ENCODE measurements at places on chromosomes 6 and 20.

- no peak for DNase-seq
Measured at GRCh38 chr20:10218536-10219451, at the start of gene SNAP25. Gene SNAP25 (plus strand): TSS chr20:10218830. CDS start chr20:10275492, 56,662 bp downstream.

- no peak for DNase-seq
Measured at GRCh38 chr6:37618916-37619590, 78.6 kb downstream of the MDGA1 start.

DNA sequence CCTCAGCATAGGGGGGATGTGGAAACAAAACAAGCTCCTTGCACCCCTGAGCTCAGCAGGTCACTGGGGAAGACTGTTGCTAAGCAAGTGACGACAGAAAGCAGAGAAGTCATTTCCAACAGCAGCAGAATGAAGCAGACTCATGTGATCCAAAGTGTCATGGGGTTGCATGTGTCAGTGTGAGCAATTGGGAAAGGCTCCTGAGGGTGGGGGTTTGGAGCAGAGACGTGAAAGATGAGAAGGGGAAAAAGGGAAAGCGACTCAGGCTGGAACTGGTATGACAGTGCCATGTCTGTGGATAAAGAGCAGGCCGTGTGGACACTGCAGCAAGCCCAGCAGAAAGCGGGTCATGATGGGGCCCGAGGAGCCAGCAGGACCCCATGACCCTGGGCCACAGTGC lies 363.9 kb downstream of the PREX1 start:
- no peak for DNase-seq

DNA sequence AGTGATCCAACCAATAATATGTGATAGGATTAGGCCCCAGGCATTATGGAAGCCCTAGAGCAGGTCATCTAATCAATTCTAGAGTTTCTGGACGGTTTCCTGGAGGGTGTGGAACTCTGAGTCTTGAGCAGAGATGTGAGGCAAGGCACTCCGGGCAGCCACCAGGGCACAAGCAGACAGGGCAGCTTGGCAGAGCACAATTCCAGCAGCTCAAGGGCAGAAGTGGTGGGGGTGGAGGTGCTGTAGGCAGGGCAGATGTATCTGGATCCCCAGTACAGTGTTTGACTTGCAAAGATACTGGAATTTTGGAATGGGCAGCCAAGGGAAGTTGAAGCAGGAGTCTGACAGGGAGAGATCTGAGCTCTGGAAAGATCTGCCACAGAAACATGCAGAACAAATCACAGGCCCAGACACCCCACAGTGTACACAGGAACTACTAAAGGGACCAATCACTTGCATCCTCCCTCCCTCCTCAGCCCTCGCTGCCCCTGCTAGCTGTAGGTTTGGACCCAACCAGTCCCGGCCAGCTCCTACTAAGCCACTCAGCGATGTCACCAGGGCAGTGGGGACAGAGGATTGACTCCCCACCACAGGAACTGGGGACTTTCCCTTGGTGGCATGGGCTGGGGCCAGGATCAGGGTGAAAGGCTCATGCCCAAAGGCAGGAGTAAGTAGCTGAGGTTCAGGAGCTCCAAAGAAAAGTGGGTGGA lies 47.0 kb downstream of the TFEB start:
- DNase-seq, result no peak

GRCh38 chr20:45090481-45090880 lies 10.4 kb downstream of the KCNS1 start:
- DNase-seq, result no peak

DNA sequence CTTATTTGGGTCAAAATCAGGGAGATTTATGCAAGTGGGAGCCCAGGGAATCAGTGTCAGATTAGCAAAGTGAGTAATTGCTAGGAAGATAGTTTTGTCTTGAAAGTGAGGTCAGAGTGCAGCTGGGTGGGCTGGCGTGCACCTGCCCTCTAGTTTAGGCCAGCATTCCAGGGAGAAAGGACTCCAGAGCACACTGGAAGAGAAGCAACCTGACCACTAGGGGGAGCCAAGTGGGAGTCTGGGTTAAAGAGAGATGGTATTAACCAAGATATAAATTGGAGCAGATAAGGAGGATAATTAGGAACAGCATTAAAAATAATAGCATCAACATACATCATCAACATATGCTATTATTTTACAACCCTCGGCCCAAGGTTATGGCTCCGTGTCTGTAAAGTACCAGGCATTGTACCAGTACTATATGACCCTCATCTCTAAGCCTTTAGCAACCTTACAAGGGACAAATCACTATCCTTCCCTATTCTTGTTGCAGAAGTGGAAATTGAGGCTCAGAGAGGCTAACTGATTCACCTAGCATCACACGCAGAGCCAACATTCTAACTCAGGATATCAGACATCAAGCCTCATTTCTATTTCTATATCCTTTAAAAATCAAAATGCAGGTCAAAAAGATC lies 57.8 kb downstream of the SLC2A10 start:
- DNase-seq, result no peak

DNA sequence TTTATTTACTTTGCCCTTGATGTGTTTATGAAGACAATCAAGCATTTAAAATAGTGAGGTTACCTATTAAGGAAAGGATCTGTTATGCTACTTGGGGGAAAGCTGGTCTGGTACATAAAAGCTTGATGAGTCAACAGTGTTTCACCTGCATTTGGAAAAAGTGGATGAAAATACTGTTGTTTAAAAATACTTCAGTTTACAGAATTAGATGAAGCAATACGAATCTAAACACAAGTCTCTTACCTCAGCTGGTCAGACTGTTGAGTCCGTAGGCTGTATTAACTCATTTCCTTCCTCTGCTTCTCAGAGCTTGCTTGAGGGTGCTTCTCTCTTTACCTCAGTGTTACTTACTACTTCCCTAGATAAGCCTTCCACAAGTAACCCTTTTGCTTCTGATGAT lies 36.1 kb downstream of the NKX2-4 start:
- no peak for DNase-seq

DNA sequence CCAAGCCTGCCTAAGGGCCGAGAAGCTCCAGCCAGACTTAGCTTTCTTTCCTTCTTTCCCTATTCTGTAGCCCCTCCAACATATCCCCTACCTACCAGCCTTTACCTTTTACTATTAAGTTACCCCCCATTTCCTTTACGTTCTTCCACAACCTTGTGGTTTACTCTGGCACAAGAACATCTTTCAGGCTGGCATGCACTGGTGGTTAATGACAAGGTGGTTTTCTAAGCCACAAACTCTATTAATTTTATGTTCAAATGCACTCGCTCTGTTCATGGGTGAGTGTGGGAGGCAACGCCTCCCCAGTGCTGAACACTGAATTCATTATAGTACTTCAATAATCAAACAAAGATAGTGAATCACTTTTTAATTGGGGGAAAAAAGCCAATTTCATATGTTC lies 64.4 kb downstream of the TRERF1 start:
- DNase-seq, result peak; percentile 25

GRCh38 chr6:97095311-97095850 lies 170.9 kb downstream of the KLHL32 start:
- DNase-seq, result no peak

DNA sequence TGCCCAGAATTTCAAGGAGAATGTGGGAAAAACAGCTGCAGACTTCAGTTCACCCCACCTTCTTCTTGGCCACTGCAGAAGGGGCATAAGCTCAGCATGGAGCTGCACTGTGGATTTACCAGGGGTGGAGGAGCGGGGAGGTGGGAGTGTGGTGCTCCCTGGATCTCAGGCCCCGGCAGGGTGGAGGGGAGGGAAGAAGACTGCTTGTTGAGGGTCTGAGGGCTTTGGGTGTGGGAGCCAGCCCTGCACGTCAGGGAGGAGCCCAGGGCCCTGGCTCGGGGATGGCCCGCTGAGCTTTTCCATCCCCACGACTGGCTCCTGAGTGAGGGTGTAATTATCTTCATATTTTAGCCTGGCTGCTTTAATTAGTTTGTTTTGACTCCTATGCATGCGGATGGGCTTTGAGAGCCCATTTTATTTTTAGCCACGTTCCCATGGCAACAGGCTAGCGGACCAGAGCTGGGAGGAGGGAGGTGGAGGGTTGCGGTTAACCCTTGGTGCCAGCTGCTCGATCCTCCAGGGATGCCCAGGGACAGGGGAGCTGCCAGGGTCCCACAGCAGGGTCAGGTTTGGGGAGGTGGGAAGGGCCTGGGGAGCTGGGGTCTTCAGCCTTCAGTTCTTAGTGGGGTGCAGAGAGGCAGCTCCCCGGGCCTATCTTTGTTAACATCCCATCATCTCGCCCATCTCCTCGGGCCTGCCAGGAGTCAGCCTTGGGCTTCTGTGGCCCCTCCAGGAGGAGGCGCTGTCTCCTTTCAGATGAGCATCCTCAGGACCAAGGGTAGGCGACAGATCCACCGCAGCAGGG lies 68.2 kb downstream of the RAB44 start:
- DNase-seq, result peak; percentile 59

DNA sequence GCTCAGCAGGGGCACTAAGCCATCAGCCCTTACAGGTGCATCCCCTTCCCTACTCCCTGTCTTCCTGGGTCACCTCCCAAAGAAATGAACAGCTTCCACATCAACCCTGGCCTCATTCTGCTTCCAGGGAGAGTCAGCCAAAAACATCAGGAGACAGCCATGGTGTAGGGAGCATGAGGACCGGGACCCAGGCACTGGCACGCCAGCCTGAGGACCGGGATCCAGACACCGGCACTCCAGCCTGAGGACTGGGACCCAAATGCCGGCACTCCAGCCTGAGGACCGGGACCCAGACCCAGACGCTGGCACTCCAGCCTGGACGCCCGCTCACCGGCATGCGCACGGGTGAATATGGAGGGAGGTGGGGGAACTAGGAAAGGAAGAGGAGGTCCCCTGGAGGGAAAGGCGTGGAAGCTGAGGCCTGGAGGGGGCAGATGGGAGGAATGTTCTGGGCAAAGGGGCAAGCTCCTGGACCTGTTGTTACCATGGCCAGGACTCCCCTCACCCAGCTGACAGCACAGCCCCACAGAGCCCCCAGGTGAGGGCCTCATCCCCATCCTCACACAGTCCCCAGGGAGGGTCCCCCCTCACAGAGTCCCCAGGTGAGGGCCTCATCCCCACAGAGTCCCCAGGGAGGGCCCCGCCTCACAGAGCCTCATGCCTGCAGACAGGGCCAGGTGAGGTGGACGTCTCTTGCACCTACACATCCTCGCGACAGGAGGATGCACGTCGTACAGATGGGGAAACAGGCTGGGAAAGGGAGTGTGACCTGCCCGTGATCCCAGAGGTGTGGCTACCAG lies 26.0 kb upstream of the MRGBP start:
- no peak for DNase-seq

DNA sequence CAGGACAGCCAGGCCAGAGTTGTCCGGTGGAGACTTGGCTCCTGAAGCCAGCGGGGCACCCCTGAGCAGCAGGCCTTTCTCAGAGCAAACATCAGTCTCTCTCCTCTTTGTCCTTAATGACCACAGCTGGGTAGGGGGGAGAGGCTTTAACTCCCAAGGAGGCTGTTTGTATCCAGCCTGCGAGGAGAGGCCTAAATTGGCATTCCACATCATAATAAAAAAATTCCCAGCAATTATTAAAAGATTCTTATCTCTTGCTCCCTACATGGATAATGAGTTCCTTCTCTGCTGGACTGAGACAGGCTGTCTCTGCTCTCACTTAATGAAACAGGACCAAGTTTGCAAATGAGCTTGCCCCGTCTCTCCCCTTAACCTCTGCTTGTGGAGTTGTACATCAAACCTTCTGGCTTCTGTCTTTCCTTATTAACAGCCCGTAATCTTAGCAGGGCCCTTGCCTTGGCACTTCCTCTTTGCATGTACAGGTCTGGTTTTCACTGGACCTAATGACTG lies 838.2 kb downstream of the MAFB start:
- DNase-seq, result no peak

GRCh38 chr20:57433657-57434389 lies 42.6 kb downstream of the RBM38 start:
- no peak for DNase-seq

DNA sequence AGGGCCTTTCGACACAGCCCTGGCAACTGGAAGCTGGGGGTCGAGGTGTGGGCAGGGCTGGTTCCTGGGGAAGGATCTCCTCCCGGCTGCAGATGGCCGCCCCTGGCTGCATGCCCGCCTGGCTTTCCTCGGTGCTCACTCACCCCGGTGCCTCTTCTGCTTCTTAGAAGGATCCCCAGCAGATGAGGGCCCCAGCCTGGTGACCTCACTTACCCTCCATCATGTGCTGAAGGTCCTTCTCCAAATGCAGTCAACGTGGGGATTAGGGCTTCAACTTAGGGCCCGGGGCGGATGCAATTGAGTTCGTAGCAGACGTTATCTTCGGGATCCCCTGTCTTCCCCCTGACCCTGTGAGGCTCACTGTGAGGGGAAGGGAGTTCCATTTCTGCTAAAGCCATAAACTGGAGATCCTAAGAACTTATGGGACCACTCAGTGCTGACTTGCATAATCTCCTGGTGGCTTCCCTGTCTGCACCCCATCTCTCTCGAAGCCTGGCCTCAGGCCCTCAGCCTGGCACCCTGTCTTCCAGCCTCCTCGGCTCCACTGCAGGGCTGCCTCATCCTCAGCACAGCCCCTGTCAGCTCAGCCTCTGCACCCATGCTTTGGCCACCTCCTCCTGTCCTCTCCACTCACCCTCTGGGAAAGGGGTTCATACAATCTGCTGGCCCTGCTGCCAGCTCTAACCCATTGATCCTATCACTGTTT lies 92.6 kb downstream of the THBS2 start:
- DNase-seq, result no peak

DNA sequence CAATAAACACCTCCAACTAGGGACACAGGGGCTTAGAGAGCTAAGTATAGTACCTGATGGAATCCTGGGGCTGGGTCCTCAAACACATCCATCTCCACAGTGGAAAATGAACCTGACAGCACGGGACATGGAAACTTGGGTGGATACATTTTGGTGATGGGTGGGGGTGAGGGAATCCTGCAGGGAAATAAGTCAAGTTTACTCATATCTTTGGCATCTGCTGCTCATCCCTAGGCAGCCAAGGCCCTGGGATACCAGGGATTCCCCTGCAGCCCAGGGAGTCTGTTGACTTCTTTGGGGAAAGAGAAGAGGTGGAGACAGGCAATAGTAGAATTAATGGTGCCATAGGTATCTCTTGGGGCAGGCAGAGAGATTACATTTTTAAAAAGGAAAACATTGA lies 6.6 kb downstream of the APOBEC2 start:
- no peak for DNase-seq

GRCh38 chr6:51147756-51148155 lies 329.1 kb downstream of the TFAP2B start:
- no peak for DNase-seq

DNA sequence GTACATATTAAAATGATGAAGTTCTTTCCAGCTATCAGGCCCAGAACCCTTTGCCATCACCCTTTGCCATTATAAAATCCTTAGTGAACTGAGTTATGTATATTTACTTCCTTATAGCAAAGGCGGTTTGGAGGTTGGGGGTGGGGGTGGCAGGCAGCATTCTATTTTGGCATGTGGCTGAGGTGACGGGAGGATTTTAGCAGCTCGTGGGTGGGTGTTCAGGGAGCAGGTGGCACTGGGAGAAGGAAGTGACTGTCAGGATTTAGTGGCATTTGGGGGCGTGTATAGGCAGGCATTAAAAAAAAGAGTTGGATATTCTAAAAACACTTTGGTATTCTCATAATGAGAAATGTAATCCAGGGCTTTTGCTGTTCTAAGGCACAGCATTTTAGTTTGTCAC lies 150.7 kb downstream of the RIMS1 start:
- DNase-seq, result no peak

Measured in activated CD8-positive, alpha-beta memory T cell treated with anti-CD3 and anti-CD28 coated beads for 4 hours (primary cell).